ENCODE measurements at places on chromosomes 16 and 17. TPM values are rescaled to one million over a fixed set of nuclear protein-coding genes. Genes with fewer than 3 reads are reported as not detected.

Gene NOL3
- total RNA-seq: 12.3 TPM

Gene SMIM36
- total RNA-seq: not detected

Gene PRMT7
- total RNA-seq: 65.8 TPM

Gene CD300E
- not detected for total RNA-seq

Measured in epithelial cell of umbilical artery (primary cell).